GM06990 (cell line): ENCODE measurements at places on chromosomes 4 and X.

- no peak for DNase-seq
These were observed 61.9 kb downstream of the TMEM150C start for GRCh38 chr4:82499738-82500434.

- no peak for DNase-seq
These were observed 28.9 kb upstream of the OPHN1 start for GRCh38 chrX:68462197-68462596.

DNA sequence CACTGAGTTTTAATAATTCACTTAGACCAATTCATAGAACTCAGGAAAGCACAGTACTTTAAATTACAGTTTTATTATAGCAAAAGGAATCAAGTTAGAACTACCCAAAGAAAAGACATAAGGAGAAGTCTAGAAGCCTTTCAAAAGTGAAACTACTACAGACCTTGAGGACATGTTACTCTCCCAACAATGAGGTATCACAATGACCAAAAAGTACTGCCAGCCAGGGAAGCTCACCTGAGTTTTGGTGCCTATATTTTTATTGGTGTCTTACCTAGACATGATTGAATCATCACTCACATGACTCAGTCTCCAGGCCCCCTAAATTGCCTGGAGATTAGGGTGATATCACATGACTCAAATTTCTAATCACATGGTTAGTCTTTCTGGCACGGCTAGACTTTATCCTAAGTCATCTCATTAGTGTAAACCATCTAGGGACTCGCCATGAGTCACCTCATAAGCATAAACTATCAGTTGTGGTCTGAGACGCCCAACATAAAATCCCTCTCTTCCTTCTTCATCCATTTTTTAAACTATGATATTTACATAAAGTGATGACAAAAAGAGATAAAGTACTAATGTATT, 372.3 kb downstream of the TMA16 start:
- DNase-seq = no peak

DNA sequence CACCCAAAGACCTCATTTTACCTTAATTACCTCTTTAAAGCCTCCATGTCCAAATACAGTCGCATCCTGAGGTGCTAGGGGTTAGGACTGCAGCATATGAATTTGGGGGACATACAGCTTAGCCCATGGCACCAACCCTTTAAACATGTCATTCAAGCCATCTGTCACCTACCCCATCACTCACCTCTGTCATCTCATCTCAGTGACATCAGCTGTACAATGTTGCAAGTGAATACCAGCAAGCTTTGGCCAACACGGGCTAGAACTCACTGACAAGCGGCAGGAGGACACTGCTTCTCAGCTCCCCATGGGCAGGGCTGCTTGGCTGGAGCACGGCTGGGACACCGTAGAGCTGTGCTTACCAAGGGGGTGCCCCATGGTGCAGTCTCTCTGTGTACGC, 107.5 kb downstream of the STK32B start:
- DNase-seq = no peak

- DNase-seq = no peak
These were observed 158.7 kb downstream of the ZNF674 start for GRCh38 chrX:46386511-46386910.

GRCh38 chr4:76977736-76978350, 28.3 kb downstream of the SEPTIN11 start:
- DNase-seq = no peak

DNA sequence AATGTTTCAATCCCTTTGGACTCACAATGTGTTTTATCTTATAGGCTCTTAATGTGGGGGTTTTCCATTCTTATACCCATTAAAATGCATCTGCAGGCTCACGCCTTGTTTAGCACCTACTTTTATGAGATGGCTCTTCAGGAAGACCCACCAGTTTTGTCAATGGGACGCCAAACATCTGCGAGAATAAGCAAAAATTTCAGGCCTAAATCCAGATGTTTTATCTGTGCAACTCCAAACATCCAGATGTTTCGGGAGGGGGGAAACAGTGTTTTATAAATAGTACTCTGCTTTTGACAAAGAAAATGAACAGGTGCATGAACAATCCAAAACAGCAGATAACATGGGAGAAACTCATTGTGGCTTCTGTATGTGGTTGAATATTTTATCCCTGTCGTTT, 342.8 kb downstream of the DHX15 start:
- DNase-seq = no peak

- DNase-seq = no peak
These were observed 16.8 kb downstream of the POLR2B start for GRCh38 chr4:56995525-56995924.

- DNase-seq = no peak
These were observed 1209.7 kb upstream of the PABPC4L start for GRCh38 chr4:135411251-135411650.

DNA sequence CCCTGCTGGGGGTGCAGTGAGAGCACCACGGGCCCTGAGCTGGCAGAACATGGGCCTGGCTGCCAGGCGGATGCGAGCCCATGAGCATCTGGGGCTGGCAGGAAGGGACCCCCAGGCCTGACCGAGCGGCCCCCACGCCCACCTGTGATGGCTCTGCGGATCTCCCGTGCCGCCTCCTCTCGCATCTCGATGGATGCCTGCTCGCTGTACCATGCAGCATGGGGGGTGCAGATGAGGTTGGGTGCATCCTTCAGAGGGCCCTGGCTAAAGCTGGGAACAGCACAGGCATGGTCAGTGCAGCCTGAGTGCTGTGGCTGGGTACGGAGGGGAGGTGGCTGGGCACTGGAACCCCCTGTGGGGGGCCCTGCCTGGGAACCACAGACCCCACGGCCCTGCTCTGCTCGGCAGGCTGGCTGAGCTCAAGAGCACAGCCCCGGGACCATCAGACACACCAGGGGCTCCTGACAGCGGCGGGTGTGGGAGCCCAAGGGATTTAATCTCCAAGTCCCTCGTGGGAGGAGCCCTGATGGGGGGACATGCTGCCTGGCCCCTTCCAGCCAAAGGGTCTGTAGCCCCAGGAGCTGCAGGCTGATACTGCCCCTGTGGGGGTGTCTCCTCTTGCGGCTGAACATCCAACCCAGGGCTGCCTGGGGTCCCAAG, 35.5 kb downstream of the CTBP1 start:
- DNase-seq = no peak

DNA sequence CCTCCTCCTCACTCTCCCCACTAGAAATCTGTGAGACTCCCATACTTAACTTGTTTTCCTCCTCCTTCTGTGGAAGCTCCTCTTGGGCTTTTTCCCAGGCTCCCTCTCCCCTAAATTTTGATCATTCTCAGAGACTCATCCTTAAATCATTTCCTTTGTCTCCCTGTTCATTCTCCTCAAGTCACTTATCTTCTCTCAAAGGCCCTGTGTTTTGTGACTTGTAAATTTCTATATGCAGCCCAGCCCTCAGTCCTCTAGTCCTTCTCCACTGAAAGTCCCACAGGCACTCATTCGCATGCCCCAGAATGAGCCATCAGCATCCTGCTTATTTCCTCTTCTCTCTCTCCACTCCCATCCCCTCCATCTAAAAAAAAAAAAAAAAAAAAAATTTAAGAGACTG, 171.8 kb downstream of the SOWAHB start:
- DNase-seq = no peak

DNA sequence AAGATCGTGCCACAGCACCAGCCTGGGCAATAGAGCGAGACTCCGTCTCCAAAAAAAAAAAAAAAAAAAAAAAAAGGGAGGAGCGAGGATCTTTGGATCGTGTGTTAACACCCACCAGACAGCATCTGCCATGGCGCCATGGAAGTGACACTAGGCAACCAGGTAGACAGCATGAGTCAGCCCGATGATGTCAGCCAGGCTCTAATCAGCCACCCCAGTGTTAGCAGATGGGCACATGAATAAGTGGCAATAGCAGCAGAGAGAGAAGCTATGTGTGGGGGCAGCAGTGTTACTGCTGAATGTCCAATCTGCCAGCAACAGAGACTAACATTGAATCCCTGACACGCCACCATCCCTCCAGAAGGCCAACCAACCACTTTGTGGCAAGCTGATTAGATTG, 6.6 kb downstream of the SYN1 start:
- DNase-seq = no peak

DNA sequence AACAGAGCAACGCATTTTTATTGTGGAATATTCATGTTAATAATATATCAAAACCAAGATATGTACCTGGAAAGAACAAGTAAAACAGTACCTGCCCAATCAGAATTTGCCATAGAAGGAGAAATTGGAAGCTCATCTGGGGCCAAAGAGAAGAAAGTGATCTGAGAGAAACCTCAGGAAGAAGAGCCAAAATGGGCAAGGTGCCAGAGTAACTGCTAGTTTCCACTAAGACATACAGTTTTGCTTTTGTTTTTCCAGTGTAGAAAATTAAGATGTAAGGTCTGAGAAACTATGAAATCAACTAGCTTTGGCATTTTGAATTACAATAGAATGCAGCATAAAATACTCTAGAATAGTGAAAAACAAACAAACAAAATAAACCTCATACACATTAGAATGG, 2201.2 kb downstream of the ARAP2 start:
- no peak for DNase-seq

GRCh38 chr4:94271248-94271647, 63.6 kb downstream of the SMARCAD1 start:
- DNase-seq = no peak

- DNase-seq = no peak
These were observed 191.4 kb downstream of the ADAMTS3 start for GRCh38 chr4:72377491-72378194.

DNA sequence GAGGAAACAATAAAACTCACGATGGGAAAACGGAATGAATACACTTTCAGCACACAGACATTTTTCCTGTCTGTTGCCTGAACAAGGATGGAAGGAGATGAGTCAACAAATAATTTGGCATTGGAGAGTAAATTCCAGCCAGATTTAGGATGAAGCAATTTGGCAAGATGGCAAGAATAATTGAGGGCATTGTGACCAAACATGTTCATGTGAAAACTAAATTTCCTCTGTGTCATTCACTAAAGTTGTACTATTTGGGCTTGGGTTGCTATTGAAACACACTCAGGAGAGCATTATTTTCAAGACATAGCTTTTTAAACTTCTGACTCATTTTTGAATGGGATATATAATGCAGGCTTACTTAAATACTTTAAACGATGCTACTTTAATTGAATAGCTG, 1614.4 kb downstream of the PCDH19 start:
- DNase-seq = no peak

DNA sequence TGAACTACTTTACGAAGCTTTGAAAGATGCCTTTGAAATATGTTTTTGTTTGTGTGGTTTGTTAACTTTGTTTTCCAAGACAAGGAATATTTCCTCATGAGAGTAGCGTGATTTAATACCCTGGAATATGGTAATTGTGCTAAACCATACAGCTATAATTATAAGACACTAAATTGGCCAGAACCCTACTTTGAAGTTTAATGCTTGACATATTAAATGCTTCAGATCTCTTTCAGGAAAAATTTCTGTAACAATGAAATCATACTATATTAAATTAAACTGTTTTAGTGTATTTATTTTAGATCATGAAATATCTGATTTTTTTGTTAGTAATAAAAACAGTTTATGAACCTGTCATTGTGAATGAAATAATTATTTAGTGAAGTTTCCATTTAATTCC, 63.5 kb downstream of the DCLK2 start:
- DNase-seq = no peak

DNA sequence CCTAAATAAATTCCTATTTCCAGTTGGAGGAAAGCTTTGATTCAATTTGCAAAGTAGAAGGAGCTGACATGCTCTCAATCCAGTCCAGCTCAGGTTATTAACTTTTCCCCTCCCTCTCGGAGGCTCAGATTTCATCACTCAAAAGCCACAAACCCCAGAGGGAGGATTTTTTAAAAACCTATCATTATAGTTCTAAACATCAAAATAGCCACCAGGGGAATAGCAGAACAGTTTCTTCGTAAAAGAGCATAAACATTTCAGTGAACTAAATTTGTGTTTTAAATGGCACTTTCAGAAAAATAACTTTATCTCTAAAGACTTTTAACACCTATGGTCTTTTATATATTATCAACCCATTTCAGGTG, 8.8 kb downstream of the GPRIN3 start:
- no peak for DNase-seq

DNA sequence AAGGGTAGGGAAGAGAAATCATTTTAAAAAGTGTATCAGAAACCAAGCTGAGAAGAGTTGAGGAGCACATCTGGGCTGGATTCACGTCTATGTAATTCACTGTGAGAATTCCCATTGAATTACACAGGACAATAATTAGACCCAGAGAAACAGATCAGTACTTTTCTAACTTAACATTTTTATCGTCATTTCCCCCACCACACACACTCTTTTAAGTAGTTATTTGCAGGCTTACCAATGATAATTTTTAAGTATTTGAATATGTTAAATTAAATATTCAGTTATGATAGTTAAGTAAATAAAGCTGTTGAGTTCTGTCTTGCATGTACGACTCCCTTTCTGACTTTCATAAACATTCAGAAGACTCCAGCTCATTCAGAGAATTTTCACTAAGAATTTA, 165.4 kb upstream of the PITX2 start:
- no peak for DNase-seq

- no peak for DNase-seq
These were observed 136.5 kb downstream of the GRIA3 start for GRCh38 chrX:123320622-123321021.

DNA sequence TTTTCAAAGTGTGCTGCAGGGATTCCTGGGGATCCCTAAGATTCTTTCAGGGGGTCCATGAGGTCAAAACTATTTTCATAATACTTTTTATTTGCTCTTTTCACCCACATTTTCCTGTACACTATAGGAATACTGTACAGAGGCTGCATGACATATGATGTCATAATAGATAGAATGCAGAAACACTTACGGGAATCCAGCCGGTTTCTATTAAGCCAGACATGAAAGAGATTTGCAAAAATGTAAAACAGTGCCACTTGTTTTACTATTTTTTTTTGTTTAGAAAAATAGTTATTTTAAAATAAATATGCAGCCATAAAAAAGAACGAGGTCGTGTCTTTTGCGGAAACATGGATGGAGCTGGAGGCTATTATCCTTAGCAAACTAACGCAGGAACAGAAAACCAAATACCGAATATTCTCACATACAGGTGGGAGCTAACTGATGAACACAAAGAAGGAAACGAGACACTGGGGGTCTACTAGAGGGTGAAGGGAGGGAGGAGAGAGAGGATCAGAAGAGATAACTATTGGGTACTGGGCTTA, 5.0 kb downstream of the ZFX start:
- no peak for DNase-seq

- no peak for DNase-seq
These were observed 82.4 kb upstream of the FAM9C start for GRCh38 chrX:13126775-13127174.

GRCh38 chr4:2136726-2137125, 77.6 kb downstream of the NAT8L start:
- DNase-seq = no peak

GRCh38 chrX:70497026-70497425, 52.4 kb downstream of the DLG3 start:
- DNase-seq = no peak
